ENCODE measurements at places on chromosomes 4 and X. TPM values are rescaled to one million over a fixed set of nuclear protein-coding genes. Genes with fewer than 3 reads are reported as not detected.

DNA sequence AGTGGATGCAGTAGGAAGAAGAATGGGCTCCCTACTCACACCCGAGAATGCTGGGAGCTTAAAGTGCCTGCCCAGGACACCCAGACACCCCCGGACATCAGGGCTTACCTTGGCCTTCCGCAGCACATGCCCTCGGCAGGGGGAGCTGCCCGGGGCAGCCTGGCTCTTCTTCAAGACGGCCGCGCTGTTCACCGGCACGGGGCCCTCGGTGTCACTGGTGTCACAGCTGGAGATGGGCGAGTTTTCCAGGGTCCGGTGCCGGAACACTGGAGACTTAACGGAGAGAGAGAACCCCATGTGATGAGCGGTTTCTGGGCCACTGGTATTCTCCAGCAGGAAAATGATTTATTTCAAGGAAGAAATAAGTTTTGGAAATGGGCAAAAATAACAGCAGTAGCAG, 170.9 kb downstream of the AFAP1 start:
- DNase-seq: no peak

- peak; percentile 37 for DNase-seq
Measured at GRCh38 chrX:134600714-134601113, 57.6 kb downstream of the PLAC1 start.

DNA sequence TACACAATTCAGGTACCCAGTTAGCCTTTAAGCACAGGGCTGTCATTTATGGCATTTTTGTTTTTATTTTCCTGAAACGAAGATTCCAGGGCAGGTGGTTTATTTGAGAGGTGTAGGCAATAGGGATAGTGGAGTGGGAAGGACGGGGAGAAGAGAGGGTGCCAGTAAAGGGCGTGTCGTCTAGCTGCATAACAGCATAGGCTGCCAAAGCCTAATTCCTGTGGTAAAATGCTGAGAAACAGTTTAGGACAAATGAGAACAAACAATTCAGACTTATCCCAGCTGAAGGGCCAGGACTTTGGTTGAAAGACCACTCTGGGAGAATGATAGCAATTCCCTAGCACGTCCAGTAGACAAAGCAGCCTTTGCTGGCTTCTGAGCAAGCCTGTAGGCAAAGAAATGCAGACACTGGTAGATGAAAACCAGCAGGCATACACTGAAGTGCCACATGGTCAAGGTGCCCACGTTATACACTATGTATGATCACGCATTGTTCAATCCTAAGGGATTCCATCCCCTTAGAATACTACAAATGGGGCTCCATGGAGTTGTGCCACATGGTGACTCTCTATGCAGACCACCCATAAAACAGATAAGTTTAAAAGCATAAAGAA, 70.6 kb downstream of the PKD2 start:
- DNase-seq: no peak

Gene PAGE2B
- not detected for total RNA-seq

Gene ARHGAP6
- 0.36 TPM for total RNA-seq
